ENCODE measurements at places on chromosomes 3 and 15. TPM values are rescaled to one million over a fixed set of nuclear protein-coding genes. Genes with fewer than 3 reads are reported as not detected.

- DNase-seq = no peak
Measured at GRCh38 chr3:68893600-68894239, 38.6 kb downstream of the TAFA4 start.

GRCh38 chr3:39209329-39209970 lies 17.1 kb upstream of the XIRP1 start:
- no peak for DNase-seq

DNA sequence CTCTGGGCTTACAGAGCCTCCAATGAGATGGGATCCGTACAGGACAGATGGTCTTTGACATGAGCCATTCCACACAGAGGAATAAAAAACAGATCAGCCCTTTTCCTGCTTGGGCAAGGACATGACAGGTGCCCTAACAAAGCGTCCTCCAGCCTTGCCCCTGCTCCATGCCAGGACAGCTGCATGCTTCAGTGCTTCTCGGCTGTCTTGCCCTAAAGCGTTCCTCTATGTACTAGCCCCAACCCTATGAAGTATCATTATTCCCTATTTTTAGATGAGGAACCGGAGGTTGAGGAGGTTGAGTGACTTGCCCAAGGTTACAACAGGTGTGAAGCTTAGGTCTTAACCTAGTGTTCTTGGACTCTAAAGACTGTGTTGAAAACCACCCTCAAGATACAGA lies 10.5 kb downstream of the POMGNT2 start:
- DNase-seq = no peak

DNA sequence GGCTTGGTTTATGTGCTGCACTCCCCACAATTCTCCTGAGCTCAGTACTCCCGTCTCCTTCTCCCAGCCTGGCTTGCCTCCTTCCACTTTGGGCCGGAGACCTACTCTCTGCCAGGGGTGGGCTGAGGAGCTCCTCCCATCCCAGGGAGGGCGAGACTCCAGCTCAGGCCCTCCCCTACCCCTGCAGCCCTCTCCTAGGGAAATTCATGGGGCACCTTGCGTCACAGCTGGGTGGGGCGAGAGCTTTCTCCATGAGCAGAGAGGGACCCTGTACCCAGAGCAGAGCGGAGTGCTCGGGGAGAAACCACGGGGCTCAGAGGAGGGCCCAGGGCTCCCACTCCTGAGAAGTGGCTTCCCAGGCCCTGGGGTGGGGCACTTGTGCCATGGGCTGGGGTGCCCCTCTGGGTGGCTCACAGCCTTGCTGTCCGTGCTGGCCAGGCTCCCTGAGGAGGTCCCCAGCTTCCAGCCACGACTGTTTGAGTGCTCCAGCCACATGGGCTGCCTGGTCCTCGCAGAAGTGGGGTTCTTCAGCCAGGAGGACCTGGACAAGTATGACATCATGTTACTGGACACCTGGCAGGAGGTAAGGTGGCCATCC lies 13.3 kb downstream of the VILL start:
- DNase-seq = no peak

GRCh38 chr3:89521328-89521727 lies 413.9 kb downstream of the EPHA3 start:
- no peak for DNase-seq

DNA sequence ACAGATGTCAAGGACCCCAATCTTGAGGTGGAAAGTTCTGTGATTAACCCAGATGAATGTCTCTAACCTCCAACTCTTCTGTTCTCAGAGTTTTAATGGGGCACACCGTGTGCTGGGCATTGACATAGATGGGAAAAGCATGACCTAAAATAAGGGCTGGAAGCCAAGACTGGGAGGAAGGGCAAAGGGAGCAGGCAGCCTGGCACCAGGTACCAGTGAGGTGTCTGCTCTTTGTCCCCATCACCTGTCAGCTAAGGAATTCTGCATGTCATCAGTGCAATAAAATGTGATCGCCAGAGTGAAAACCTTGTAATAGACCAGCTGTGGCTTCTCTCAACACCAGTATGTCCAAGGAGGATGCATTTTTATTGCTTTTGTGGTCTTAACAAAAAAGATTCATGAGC lies 143.5 kb upstream of the TPM1 start:
- no peak for DNase-seq

DNA sequence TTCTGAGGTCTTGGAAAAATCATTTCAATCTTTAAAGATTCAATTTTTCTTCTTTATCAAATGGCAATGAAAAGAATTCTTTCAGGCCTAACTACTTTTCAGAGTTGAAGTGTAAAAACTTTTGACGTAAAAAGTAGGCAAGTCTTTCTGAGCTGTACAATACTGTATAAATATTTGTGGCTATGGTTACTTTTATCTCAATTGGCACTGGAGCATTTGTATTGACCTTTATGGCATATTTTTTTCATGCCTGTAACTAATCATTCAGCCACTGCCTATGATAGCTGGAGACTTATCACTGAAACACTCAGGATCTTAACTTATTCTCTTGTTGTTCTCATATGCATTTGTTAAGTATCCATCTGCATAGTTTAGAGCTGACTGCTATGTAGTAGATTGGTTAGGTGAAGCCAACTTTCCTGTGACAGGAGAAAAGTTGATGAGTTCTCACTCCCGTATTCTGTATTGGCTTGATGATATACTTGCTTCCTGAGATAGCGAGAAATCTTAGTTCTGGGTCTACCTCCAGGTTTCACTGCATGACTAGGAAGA lies 290.4 kb upstream of the TBL1XR1 start:
- DNase-seq = no peak

DNA sequence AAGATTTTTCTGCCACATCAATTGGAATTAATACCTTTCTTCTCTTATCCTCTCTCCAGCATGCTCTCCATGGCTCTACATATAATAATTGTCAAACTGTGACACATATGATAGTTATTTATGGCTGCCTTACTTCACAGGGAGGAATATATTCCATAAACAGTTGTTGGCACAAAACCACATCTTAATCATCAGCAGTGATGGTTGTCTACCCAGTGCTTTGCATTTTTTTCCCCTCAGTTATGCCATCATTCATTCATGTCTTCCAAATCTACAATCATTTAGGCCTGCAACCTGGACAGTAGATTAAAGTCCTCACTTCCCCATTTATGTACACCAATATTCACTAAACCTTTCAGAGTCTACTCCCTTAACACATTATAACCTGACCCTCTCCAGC lies 107.7 kb downstream of the THRB start:
- DNase-seq = no peak

GRCh38 chr15:82649226-82649999 lies 2.2 kb upstream of the CPEB1 start:
- no peak for DNase-seq

GRCh38 chr15:96355568-96356187 lies 25.2 kb downstream of the NR2F2 start:
- no peak for DNase-seq

- DNase-seq = no peak
Measured at GRCh38 chr3:152054315-152054714, 180.9 kb downstream of the SUCNR1 start.

- no peak for DNase-seq
Measured at GRCh38 chr15:57251941-57252340, 124.4 kb upstream of the CGNL1 start.

DNA sequence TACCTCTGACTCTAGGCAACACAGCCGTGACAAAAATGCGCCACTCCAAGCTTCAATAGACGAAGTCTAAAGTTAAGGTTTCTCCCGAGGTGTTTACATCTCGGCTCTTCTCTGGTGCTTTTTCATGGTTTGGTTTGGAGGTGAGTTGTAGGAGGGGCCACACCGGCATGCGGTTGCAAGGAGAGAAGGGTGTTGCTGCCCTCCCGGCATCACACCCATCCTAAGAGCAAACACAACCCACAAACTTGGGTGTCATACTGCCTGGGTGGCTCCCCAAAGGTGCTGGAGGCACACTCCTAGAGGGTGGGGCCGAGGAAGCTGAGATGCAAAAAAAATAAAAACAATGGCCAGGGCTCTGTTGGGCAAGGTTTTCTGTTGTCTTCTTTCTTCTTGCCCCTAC lies 225.2 kb upstream of the ICE2 start:
- DNase-seq = no peak

DNA sequence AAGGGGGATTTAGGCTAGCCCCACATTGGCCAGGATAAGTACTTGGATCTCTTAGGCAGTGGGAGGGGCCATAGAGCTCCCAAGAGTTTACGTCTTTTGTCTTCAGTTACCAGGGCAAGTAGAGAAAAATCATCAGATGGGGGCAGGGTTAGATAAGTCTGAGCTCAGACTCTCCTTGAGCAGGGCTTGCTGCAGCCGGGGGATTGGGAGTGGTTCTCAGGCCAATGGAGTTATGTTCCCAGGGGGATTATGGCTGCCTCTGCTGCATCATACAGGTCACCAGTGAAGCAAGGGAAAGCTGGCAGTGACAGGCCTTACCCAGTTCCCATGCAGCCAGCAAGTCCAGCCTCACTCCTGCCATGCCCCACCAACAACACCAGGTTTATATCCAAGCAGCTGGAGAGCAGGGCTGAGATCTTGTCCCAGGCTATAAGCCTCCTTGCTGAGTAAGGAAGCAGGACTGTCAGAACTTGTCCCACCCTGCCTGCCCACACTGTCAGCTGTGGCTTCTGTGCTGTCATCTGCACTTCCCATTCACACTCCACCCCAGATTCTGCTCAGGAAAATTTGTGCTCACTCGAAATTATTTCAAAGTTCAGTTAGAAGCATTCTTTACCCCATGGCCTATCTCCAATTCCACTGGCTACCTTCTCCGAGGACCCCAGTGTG lies 215.3 kb downstream of the FAM43A start:
- DNase-seq = no peak

DNA sequence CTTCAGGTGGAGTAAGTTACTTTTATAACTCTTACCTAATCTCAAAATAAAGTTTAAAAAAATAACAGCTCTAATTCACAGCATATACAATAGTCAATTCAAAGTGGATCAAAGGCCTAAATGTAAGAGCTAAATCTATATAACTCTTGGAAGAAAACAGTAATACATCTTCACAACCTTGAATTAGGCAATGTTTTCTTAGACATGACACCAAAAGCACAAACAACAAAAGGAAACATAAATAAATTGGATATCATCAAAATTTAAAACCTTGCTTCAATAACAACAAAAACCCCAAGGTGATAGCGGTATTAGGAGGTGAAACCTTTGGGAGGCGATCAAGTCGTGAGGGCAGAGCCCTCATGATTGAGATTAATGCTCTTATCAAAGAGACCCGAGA lies 12.8 kb downstream of the DENND6A start:
- no peak for DNase-seq

DNA sequence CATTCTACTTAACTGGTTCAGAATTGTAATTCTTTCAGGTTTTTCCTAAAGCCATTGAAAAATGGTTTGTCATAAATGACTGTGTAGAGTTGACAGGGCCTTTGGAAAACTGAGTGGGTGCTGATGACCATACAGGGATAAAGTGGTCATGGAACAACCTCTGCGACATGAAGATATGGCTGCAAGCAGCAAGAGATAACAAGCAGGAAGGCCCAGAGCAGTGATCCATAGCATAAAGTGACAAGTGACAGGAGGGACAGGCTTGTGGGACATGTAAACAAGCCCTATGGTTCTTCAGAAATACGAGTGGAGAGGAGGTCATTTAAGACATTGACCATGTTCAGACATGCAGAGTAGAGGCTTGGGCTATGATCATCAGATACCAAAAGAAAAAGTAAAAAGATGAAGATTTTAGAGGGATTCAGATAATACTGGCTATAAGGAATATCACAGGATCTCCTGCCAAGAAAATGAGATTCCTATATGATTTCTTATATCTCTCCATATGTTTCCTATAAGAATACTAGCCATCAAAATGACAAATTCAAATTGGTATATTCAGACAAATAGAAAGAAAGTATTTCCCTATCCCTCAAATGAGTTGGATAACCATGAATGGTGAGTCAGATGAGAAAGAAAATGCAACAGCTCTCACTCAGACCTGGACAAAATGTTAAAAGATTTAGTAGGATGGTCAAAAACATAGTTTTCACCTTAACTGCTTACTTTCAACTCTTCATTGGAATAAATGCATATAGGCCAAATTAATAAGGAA lies 827.6 kb upstream of the CFAP20DC start:
- DNase-seq = no peak

GRCh38 chr3:55000546-55000945 lies 72.7 kb upstream of the LRTM1 start:
- no peak for DNase-seq

- peak; percentile 30 for DNase-seq
Measured at GRCh38 chr3:36924744-36925521, 19.9 kb downstream of the TRANK1 start.

- DNase-seq = no peak
Measured at GRCh38 chr3:12891985-12892839, 50.8 kb upstream of the RPL32 start.

DNA sequence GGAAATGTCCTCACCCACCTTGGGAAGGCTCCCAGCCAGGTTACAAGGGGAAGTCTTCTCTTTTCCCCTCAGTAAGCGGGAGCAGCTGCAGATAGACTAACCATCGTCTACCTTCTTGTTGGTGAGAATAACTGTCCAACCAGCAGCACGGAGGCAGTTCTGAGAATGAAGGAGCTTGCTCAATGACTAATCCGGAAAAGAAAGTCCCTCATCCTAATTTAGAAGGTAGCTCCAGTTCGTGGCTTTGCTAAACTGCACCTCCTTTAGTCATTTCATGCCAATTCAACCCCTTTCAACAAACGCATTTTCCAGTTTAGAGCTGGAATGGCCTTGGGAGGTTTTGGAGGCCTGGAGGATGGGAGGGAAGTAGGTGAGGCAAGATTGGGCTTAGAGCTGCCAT lies 527.4 kb upstream of the PROK2 start:
- DNase-seq = no peak

DNA sequence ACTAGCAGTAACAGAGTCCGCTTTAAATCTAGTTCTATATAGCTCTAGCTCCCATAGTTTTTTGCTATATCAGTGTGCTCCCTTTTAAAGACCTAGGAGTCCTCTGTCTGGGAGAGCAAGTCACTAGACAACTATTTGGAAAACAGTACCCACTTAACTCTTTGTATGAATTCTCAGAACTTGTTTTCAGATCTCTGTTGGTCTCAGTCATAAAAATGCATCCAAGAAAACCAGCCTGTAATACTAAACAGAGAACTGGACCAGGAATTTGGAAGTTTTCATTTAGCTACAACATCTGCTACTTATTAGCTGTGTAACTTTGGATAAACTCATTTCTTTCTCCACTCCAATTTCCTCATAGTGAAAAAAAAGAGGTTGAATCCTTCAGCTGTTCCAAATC lies 56.9 kb upstream of the C3orf49 start:
- DNase-seq = no peak

SLITRK3 gene
- 0.37 TPM for total RNA-seq

ACKR4 gene
- total RNA-seq = 0.64 TPM

SEMA6D gene
- 12.1 TPM for total RNA-seq

SPINK8 gene
- total RNA-seq = not detected
